ENCODE measurements at places on chromosomes 11 and 22.

- no peak overlapping the region for H3K27ac ChIP-seq
- no peak overlapping the region for H3K4me3 ChIP-seq
- H3K36me3 ChIP-seq = no peaks in the 10 kb centered on the region
- H3K4me1 ChIP-seq = no peaks in the 10 kb centered on the region
- no peak for DNase-seq
These were observed 12.8 kb upstream of the EFCAB6 start for GRCh38 chr22:43824724-43825420.

- peak within 1 kb of the TSS; percentile 93 for H3K4me3 ChIP-seq
- peaks cover 4% of the 10 kb centered on the region for H3K27me3 ChIP-seq
- no peaks in the 10 kb centered on the region for H3K36me3 ChIP-seq
These were observed at the start of gene SBF2 for GRCh38 chr11:10293423-10294289. SBF2 (minus strand) TSS chr11:10294219; CDS start chr11:10294069, 150 bp downstream.

DNA sequence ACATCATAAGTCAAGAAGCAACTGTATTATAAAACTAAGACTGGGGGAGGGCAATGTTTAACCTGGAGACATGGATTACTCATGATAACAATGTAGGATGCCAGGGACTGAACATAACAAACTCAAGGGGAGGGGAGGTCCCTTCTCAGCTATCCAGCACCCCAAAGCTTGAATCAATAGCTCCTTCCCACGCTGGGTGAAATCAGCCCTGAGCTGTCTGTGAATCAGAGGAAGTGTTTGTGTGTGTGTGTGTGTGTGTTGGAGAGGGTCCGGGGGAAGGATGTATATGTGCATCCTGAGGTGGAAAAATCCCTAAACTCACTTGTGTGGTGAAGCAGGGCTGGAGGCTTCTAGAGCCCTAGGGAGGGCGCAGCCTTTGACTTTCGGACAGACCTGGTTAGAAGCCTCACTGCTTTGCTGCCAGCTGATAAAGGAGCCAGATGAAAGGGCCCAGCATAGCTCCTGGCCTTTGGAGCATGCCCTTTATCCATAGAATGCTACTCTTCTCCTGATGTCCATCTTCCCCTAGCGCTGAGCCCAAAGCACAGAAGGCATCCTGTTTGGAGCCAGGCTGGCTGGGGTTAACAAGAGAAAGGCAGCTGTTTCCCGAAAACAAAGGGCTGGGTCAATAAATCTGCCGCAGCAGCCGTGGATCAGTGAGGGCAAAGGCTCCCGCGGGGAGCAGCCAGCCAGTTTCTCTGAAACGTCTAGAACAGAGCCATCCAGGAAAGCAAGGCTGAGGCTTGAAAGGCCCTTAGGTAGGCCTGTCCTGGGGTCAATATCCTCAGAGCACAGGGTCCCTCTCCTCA is 35.8 kb downstream of the TNKS1BP1 start:
- H3K27me3 ChIP-seq = no peaks in the 10 kb centered on the region
- peak overlapping the region; percentile 41 for H3K27ac ChIP-seq
- no peak overlapping the region for H3K4me3 ChIP-seq

- H3K4me1 ChIP-seq = no peaks in the 10 kb centered on the region
- H3K4me3 ChIP-seq = no peak overlapping the region
- no peaks in the 10 kb centered on the region for H3K27me3 ChIP-seq
These were observed 33.0 kb upstream of the NARS2 start for GRCh38 chr11:78607696-78608095.

- H3K36me3 ChIP-seq = no peaks in the 10 kb centered on the region
- no peaks in the 10 kb centered on the region for H3K4me1 ChIP-seq
- no peaks in the 10 kb centered on the region for H3K27me3 ChIP-seq
- no peak overlapping the region for H3K4me3 ChIP-seq
These were observed 48.5 kb upstream of the BMAL1 start for GRCh38 chr11:13229136-13229535.

- H3K4me3 ChIP-seq = no peak overlapping the region
- no peaks in the 10 kb centered on the region for H3K36me3 ChIP-seq
- no peak overlapping the region for H3K27ac ChIP-seq
- no peaks in the 10 kb centered on the region for H3K27me3 ChIP-seq
- no peaks in the 10 kb centered on the region for H3K4me1 ChIP-seq
These were observed 24.7 kb upstream of the CCDC188 start for GRCh38 chr22:20175597-20175900.

All from lower lobe of right lung (tissue), 2 donors.